ENCODE measurements at places on chromosomes 4 and X.

DNA sequence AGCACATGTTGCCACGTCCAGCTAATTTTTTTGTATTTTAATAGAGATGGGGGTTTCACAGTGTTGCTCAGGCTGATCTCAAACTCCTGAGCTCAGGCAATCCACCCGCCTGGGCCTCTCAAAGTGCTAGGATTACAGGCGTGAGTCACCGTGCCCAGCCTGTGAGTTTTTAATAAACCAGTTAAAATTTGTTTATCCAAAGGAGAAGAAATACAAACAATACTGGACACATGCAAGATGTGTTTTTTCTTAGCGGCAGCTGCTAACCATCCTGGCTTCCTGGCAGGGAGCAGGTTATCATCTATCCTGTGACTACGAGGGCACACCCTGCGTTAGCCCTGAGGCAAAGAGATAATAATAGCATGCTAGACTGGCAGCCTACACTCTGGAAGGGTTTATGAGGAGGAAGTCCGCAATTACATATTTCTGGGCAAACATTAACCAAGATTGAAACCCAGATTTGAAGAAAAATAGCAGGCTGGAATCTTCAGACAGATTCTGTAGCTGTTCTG is 191.4 kb downstream of the SPRY1 start:
- no peak for DNase-seq

GRCh38 chr4:81746773-81747172 is 275.1 kb upstream of the RASGEF1B start:
- no peak for DNase-seq

DNA sequence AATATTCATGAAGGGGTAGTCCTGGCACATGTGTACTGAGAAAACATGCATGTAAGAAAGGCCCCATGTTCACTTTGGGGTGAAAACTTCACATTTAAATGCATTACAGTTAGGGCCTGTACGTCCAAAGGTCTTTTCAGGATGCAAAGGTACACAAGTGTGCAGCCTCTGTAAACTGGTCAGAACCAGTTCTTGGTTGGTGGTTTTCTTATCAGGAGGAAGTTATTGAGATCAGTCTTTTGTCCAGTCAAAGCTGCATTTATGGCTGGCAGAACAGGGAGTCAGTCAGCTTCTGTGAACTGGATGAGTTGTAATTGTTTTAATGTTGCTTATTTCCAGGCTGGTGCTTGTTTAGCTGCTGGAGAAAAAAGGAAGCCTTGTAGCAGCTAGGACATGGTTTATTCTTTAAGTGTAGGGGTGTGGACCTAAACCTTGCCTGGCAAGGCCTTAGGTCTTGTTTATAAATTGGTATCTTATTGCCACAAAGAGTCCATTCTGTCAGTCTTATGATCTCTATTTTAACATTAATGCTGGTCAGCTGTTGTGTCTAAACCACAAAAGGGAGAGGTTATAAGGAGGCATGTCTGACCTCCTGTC is 1906.6 kb upstream of the TENM3 start:
- no peak for DNase-seq

GRCh38 chr4:32789026-32789608 is 2068.9 kb downstream of the PCDH7 start:
- DNase-seq, result no peak

- DNase-seq, result no peak
Measured at GRCh38 chr4:181517491-181517890, 725.7 kb upstream of the TENM3 start.

- no peak for DNase-seq
Measured at GRCh38 chrX:136674270-136674985, 26.5 kb downstream of the CD40LG start.

DNA sequence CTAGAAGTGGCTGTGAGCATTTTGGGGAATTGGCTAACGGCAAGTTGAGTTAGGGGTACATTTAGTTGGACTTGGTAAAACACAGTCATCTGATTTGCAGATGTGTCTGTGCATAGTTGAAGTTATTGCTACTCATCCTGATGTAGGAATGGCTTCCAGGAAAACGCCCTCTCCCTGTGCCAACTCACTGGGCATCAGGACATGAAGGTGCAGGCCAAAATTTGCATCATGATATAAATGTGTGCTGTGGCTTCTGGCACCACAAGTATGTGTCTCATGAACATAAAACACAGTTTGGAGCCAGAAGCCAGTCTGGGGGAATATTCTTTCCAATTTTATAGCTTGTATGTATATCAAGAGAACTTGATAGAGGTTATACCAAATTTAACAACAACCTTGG is 54.2 kb upstream of the CBR4 start:
- no peak for DNase-seq

DNA sequence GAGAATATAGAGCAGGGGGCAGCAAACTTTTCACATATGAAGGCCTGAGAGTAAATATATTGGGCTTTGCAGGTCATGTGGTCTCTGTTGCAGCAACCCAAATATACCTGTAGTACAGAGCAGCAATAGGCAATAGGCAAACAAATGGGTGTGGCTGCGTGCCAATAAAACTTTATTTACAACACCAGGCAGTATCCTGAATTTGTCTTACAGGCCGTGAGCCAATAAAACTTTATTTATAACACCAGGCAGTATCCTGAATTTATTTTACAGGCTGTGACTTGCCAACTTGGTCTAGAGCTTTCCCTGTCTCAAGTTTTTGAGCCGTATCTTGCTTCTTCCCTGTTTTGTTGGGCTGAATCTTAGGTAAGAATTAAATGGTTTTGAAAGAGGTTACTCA is 118.2 kb downstream of the PHEX start:
- DNase-seq, result no peak

GRCh38 chr4:157818946-157819692 is 353.7 kb downstream of the GASK1B start:
- no peak for DNase-seq

GRCh38 chr4:143404555-143404954 is 67.9 kb downstream of the GAB1 start:
- no peak for DNase-seq

DNA sequence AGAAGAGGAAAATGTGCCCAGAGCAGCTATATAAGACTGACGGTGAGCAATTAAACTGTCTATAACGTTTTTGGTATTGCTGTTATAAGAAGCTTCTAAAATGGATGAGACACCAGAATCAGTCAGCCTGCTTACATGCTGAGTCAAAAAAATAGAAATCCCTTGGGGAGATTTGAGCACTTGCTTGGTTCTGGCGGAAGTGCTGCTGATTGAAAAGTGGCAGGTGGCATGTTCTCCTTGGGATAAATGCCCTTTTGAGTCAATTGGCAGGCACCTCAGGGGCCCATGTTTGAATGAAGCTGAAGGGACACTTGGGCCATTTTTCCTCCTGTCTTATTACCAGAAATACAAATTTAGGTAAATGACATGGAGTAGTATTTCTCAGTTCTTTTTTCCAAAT is 148.7 kb downstream of the PTCHD1 start:
- DNase-seq, result no peak

DNA sequence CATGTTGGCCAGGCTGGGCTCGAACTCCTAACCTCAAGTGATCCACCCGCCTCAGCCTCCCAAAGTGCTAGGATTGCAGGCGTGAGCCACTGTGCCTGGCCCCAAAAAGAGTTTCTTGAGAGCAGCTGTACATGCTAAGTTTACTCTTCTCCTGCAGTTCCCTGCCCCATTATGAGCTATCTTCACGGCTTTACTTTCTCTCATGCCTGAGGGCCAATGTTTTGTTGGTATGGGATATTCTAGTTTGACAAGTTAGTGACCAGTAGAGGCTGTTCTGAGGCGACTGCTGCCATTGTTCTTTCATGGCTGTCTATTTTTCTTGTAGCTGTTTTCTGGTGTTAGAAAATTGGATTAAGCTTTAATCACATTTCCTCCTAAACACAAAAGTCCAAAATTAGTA is 78.0 kb upstream of the STX18 start:
- DNase-seq, result no peak

DNA sequence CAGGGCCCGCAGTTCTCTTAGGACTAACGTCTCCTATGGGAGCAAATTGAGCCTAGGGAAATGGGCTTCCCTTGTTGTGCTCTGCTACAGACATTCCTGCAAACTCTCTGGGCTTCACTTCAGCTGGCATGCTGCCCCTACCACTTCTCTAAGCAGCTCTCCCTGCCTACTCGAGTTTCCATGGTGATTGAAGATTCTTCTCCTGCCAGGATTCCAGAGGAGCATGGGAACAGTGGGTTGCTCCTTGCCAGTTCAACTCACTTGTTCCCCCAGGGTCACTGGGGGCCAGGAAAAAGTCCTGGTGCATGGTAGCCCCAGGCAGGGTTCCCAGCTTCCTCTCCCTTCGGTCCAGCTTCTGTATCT is 21.1 kb upstream of the WDR17 start:
- no peak for DNase-seq

GRCh38 chrX:154083126-154083517 is 14.4 kb downstream of the MECP2 start:
- DNase-seq, result no peak

- no peak for DNase-seq
Measured at GRCh38 chr4:62814510-62815047, 1594.7 kb downstream of the TECRL start.

DNA sequence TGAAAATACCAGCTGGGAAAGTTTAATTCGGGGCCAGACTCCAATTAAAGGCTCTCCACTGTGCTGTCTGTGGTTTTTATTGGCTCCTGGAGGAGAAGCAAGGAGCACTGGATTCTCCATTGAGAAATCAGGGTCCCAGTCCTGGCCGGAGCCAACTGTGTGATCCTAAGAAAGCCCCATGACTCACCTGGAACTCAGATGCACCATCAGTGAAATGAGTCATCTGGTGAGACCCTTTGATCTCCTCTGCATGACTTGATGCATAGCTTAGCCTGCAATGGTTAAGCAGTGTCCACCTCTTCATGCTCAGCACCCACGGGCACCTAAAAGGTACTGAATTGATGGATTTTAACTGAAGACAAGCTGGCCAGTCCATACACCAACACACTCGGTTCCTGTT is 119.2 kb upstream of the VCX3B start:
- no peak for DNase-seq

GRCh38 chr4:17884063-17884462 is 73.3 kb downstream of the NCAPG start:
- no peak for DNase-seq

GRCh38 chrX:31268359-31268758 is 196.5 kb upstream of the FTHL17 start:
- DNase-seq, result no peak

DNA sequence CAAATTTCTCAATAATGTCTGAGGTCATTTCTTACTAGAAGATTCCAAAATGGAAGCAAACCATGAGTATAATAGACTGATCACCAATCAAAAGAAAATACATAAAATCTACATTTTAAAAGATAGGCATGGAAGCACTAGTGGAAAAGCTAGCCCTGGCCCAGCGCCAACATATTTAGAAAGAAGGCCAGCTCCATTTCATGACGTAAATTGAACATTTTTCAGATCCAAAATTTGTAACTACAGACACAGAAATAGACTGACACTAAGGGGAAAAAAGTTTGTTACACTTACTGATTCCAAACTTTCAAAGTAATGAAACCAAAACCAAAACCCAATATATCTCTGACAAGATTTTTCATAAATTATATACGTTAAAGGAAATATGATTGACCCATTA is 117.7 kb downstream of the ADAMTS3 start:
- DNase-seq, result no peak

DNA sequence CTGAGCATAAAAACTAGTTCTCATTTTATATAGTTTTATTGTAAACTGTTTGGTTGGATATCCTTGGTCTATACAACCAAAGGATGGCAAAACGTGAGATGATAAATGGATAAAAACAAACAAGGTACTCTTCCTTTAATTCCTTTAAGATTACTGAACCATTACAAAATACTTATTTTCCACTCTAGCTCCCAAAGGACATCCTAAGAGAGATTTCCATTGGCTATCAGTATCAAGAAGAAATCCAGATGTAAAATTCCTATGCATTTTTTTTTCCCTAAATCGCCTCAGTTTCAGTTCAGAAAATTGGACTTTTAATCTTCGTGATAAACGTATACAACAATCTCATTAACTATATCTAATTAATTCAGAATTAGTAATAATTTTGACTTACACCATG is 2.3 kb downstream of the FBXL5 start:
- no peak for DNase-seq

DNA sequence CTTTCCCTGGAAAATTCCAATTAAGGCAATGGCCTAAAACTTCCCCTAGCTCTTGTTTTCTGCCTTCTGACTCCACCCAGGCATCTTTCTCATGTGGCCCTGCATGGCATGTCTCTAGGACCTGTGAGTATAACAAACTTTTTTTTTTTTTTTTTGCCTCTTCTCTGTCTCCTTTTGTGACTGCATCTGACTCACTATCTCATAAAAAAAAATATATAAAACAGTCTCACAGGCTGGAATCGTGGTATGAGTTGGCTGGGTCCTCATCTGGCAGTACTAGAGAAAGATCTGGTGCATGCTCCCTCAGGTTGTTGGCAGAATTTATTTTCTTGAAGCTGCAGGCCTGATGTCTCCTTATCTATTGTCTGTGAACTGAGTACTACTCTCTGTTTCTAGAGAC is 313.9 kb downstream of the TECRL start:
- DNase-seq, result no peak

GRCh38 chrX:110081740-110082139 is 78.8 kb downstream of the TMEM164 start:
- no peak for DNase-seq

- no peak for DNase-seq
Measured at GRCh38 chrX:10512258-10512657, 108.1 kb downstream of the MID1 start.

GRCh38 chr4:48299560-48299959 is 29.9 kb upstream of the TEC start:
- no peak for DNase-seq

- no peak for DNase-seq
Measured at GRCh38 chr4:76447393-76447851, 12.4 kb downstream of the SHROOM3 start.

GRCh38 chr4:183392377-183392776 is 52.1 kb upstream of the CDKN2AIP start:
- no peak for DNase-seq

GRCh38 chrX:20271730-20272129 is 5.0 kb upstream of the RPS6KA3 start:
- no peak for DNase-seq

DNA sequence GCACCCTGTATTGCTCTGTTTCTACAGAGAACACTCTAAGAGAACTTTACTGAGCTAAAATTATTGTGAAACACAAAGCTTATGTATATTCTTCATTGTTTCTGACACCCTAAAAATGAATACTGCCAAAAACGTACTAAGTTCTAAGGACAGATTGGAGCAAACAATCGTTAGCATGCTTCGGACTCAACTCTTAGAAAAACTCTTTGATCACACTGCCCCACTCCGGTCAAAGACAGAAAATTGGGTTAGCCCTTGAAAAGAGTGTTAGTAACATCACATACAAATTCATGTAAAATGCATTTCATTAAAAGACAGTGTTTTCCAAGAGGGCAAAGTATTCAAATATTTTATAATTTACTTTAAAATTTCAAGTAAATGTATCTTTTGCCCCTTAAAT is 177.4 kb downstream of the DCHS2 start:
- no peak for DNase-seq

Measured in cortex of kidney (tissue), 1 donor.